ENCODE measurements at places on chromosomes 3 and 15.

- no peak for DNase-seq
These were observed 565.9 kb upstream of the CCDC54 start for GRCh38 chr3:106811376-106811775.

GRCh38 chr3:74041068-74041675 lies 416.4 kb upstream of the PDZRN3 start:
- DNase-seq = peak; percentile 16

- no peak for DNase-seq
These were observed 626.1 kb downstream of the MAGI1 start for GRCh38 chr3:65412588-65412987.

GRCh38 chr3:128998561-128998960 lies 2.5 kb upstream of the EFCC1 start:
- peak; percentile 14 for DNase-seq

GRCh38 chr3:135779024-135779423 lies 186.5 kb upstream of the PPP2R3A start:
- no peak for DNase-seq

DNA sequence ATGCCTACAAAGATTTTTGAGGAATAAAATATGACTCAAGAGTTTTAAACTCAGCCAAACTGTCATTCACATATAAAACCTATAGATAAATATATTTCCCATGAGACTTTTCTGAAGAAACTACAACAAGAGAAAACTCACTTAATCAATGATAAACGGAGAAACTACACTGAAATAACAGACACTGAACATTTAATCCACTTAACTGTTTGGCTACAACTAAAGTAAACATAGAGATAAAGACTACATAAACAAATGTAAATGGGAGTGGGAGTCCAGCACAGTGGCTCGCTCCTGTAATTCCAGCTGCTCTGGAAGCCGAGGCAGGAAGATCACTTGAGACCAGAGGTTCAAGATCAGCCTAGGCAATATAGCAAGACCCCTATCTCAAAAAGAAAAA lies 79.2 kb downstream of the MEX3B start:
- no peak for DNase-seq

GRCh38 chr3:103706671-103707070 lies 1271.9 kb downstream of the ZPLD1 start:
- DNase-seq = no peak

DNA sequence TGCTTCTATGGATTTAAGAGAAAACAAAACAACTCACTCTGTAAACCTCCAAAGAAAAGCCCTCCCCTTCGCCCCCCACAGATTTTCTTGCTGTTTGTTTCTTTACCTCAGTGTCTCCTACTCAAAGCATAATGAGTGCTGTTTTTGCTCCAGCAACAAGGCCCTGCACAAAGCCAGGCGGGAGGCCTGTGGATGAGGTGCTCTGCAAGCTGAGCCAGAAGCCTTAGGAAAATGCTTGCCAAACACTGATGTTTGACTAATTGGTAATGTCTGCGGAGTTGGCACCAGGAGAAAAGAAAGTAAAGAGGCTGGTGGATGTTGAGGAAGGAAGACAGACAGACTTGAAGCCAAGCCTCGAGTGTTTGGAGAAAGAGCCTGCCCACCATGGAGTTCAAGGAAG lies 99.7 kb downstream of the RARB start:
- DNase-seq = no peak

GRCh38 chr3:20064387-20064786 lies 24.1 kb downstream of the KAT2B start:
- no peak for DNase-seq

DNA sequence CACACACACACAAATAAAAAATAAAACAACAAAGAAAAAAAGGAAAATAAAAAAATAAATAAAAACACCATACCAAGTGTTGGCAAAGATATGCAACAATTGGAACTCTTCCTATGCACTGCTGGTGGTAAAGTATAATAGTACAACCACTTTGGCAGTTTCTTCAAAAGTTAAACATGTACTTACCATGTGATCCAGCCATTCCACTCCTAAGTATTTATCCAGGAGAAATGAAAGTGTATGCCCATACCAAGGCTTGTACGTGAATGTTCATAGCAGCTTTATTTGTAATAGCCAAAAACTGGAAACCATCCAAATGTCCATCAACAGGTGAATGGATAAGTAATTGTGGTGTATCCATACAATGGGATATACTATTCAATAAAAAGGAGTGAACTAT lies 17.0 kb downstream of the WDR93 start:
- no peak for DNase-seq

DNA sequence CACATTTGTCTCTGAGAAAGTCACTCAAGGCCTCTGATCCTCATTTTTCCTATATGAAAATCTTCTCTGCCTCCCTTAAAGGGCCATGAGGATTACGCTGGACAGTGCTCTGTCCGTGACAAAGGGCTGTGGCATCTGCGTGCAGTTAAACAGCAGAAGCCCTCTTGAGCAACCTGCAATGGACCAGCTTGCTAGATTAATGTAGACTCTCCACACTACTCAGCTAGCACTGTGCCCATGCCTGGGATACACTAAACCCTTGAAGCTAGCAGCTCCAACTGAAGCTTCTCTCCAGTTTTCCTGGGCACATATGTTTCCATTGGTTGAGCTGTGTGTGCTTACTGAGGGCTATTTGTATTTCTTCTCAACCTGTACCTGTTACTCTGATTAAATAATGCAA lies 303.8 kb downstream of the RPLP1 start:
- DNase-seq = no peak

DNA sequence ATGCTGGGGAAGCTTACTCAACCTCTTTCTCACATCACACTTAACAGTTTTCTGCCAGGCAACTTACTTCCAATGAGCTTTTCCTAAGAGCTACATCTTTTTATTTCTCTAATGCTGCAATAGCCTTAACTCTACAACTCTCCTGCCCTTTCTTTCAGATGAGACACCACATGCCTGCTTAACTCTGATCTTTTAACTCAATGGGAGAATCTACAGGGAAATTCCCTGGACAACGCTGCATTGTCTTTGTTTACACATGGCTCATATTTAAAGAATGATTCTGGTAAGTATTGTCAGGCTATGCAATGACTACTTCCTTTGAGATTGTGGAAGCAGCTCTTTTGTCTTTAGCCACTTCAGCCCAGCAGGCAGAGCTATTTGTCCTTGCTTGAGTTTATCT lies 353.1 kb upstream of the BCHE start:
- peak; percentile 87 for DNase-seq

- no peak for DNase-seq
These were observed 16.0 kb downstream of the SLC22A14 start for GRCh38 chr3:38297947-38298711.

DNA sequence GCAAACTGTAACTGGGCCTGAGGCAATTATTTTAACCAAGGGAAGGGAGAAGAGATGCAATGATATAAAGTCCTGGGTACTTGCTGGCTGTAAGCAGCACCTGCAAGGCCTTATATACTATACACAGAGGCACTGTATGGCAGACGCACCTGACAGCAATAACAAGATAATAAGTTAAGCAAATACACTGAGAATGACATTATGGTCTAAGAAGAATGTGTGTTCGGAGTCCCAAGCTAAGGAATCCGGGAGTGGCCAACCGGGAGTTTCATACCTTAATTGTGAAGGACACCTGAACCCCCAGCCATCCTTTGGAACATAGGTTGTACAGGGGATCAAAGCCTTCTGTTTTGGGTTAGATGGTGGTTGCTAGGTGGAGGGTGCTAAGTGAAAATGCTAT lies 13.7 kb downstream of the FAM240A start:
- DNase-seq = no peak

GRCh38 chr3:162555761-162556160 lies 1059.2 kb downstream of the OTOL1 start:
- no peak for DNase-seq

- DNase-seq = no peak
These were observed 20.2 kb upstream of the UTS2B start for GRCh38 chr3:191350396-191351090.

GRCh38 chr3:133460809-133461208 lies 61.0 kb downstream of the BFSP2 start:
- no peak for DNase-seq

- no peak for DNase-seq
These were observed 70.3 kb downstream of the MYLK start for GRCh38 chr3:123813876-123814275.

DNA sequence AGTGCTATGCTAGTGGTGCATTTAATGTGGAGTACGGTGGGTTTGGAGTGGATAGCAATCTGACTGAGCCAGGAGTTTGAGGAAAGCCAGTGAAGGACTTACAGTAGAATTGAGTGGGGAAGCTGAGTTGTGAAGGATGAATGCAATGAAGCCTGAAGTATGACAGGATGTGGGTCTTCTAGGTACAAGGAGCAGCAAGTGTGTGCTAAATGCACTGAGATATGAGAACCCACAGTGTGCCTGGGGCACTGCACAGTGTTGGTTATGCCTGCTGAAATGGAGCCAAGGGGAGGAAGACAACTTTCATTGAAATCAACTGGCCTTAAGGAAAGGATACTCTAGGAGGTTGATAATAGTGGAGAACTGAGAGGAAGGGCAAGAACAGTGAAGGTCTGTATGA lies 105.5 kb upstream of the MRPL3 start:
- DNase-seq = no peak

- DNase-seq = no peak
These were observed 5.2 kb downstream of the MEIS2 start for GRCh38 chr15:37094915-37095711.

- DNase-seq = no peak
These were observed 82.6 kb upstream of the ARHGEF3 start for GRCh38 chr3:56884387-56884786.

DNA sequence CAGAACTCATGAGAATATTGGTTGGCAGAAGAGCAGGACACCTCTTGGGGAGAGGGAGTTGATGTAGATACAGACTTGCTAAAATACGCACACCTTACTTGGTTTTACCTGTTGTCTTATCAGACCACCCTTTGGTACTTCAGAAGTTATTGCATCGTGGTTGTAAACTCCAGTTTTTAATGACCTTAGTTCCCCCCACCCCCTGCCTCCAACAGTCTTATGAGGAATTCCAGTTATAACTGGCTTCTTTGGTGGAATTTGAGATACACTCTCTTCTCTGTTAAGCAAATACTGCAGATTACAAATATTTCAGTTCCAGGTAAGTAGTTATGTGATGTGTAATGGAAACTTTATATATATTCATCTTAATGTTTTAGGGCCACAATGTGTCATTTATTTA lies 5.0 kb downstream of the SLC25A38 start:
- no peak for DNase-seq

GRCh38 chr15:65057549-65057940 lies 10.2 kb downstream of the RASL12 start:
- no peak for DNase-seq

DNA sequence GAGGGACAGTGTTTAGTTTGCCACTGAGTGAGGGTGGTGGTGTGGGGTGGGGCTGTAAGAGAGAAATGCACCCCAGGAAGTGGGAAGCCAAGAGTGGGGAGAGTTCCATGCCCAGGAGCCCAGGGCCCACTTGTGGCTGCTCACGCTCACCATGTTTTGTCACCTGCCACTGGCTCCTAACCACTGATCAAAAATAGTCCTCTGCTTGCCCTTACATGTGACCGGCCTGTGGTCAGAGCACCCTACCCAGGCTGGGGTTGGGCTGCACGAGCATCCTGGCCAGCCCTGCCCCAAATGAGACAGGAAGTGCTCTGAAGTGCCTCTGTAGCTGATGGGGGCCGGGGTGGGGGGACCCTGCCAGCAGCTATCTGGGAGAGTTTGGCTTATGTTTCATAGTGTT lies 216.3 kb downstream of the RPLP1 start:
- no peak for DNase-seq

GRCh38 chr3:152835601-152836102 lies 721 bp downstream of the P2RY1 start:
- peak; percentile 8 for DNase-seq

GRCh38 chr3:126448136-126448892 lies 27.4 kb downstream of the ZXDC start:
- DNase-seq = no peak

DNA sequence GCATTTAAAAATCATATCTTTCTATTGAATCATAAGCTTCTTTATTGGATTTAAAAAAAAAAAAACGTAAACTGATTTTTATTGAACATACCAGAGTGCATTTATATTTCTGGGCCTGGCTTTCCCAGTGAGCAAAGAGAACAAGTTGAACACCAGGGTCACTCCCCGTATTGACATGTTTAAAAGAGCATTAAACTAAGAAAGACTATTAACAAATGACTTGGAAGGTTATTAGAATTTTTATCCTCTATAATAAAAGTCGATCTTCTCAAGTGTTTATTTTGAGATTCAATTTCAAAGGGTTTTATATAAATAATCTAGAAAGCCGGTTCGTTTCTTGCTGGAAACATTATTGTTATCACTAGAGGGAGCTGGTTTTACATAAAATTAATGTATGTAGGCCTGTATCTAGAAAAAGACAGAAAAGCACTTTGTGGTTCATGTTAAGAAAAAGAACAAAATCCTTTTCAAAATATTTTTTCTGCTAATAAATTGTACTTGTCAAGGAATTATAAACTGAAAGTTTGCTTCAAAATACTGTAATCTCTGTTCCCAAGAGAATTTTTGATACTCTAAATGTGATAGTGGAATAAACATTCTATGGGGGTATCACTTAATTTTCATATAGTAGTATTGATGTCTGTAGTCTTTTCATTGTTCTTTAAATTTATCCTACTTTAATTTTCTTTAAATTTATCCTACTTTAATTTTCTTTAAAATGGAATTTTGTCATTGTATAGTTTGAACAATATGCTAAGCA lies 321.8 kb upstream of the MME start:
- peak; percentile 58 for DNase-seq

DNA sequence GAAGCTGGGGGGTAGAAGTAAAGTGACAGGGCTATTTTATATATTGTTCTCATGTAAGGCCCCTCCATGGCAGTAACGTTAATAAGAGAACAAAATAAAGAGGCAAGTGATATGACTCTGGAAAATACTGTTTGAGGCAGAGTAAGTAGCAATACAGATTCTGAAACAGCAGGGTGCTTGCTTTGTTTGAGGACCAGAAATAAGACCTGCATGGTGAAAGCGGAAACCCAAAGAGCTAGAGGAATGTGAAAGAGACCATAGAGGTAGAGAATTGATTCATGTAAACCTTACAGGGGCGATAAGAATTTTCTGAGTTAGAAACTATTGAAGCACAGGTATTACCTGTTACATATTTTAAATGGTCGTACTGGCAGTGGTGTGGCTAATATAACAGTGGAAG lies 1517.1 kb downstream of the SI start:
- no peak for DNase-seq

GRCh38 chr15:63582718-63583426 lies 14.3 kb upstream of the FBXL22 start:
- DNase-seq = no peak

GRCh38 chr3:128697341-128697740 lies 28.6 kb upstream of the RAB7A start:
- DNase-seq = no peak
